ENCODE measurements at places on chromosomes 12 and 14.

GRCh38 chr12:125131958-125132357, 66.7 kb downstream of the AACS start:
- no peak for DNase-seq

DNA sequence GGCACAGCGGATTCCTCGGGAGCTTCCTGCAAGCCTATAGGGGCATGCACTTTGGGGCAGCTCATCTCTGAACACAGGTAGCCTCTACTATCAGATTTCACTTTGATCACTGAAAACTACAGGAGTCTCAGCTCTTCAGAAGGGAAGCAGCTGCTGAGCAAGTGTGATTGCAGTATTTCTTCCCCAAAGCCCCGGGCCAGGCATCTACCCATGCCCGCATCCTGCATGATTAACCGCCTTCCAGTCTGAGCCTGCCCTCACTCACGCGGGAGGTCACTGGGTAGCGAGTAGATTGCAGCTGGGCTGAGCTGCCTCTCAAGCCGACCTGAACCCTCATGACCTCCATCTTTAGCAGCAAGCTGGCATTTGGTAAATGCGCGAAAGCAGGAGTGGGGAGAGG, 334.7 kb downstream of the DPF3 start:
- DNase-seq: no peak

GRCh38 chr14:50036637-50037036, 79.7 kb downstream of the VCPKMT start:
- no peak for DNase-seq

GRCh38 chr14:73476451-73476931, 14.2 kb upstream of the RIOX1 start:
- no peak for DNase-seq

DNA sequence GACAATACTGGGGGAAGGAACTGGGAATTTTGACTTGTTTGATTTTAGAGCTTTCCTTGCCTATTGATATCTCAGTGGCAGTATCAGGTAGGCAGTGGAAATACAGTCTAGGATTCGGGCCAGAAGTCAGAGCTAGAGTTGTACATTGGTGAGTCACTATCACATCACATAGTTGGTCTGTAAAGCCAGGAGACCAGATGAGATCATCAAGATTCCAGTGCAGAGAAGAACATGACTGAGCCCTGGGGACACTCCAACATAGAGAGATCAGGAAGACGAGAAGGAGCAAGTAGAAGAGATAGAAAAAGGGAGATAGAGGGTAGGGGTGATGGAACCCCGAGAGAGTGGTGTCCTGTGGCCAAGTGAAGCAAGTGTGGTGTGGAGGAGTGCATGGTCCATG, 46.6 kb upstream of the NR1H4 start:
- no peak for DNase-seq

GRCh38 chr12:29051221-29051620, 97.9 kb upstream of the FAR2 start:
- DNase-seq: no peak

GRCh38 chr12:8709124-8709830, 11.5 kb downstream of the RIMKLB start:
- no peak for DNase-seq

- no peak for DNase-seq
These were observed 16.4 kb upstream of the IL22 start for GRCh38 chr12:68269779-68270178.

GRCh38 chr14:53567236-53567780, 389.3 kb downstream of the BMP4 start:
- DNase-seq: no peak

GRCh38 chr12:2372735-2373134, 319.9 kb downstream of the CACNA1C start:
- DNase-seq: no peak

- DNase-seq: no peak
These were observed 48.3 kb upstream of the TMEM263 start for GRCh38 chr12:106907411-106907810.

DNA sequence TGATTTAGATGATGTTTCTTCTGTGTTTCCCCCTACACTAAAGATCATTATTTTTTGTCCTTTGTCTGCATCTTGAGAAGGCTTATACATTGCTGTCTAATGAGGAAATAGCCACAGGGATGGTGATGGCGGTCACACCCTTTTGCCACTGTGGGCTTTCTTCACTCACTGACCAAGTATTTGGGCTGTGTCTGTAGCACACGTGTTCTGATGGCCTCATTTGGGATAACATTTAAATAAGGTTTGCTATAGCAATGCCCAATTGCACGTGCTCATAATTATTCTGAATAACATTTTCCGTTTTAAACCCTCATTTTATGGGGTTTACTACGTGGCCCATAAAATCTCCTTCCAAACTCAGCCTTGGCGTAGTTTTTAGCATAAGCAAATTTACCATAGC, 230.3 kb upstream of the PRICKLE1 start:
- no peak for DNase-seq

- DNase-seq: peak; percentile 29
These were observed 74.2 kb upstream of the NAP1L1 start for GRCh38 chr12:76158518-76159321.

GRCh38 chr14:30138567-30138966, 210.9 kb upstream of the PRKD1 start:
- DNase-seq: no peak

GRCh38 chr14:37610945-37611523, 15.6 kb downstream of the TTC6 start:
- DNase-seq: no peak

DNA sequence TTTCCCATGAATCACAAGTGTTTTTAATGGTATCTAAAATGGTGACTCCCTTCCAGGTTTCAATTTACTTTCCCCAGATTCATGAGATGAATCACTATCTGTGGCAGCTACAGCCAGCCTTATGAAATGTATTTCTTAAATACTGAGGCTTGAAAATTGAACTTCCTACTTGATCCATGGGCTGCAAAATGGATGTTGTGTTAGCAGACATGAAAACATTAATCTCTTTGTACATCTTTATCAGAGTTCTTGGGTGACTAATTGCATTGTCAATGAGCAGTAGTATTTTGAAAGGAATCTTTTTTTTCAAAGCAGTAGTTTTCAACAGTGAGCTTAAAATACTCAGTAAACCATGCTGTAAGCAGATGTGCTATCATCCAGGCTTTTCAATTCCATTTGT, 250.8 kb downstream of the SLC6A15 start:
- DNase-seq: no peak

DNA sequence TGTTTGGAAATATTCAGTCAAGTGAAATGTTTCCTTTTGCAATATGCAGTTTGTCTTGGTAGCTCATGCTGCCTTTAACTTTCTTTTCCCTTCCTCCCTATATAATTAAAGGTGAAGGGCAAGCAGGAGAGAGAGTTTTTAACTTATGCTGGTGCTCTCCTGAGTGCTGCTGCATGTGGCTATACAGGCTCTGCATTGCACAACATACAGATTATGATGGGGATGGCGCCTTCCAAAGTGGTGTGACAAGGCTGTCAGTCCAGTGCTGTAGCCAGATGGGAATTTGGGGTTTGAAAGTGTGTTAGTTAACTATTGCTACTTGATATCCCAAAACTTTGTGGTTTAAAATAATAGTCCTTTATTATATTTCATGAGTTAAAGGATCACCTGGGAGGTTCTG, 199.0 kb downstream of the ATP23 start:
- DNase-seq: no peak

- no peak for DNase-seq
These were observed 211.0 kb downstream of the IPO8 start for GRCh38 chr12:30484658-30485057.

DNA sequence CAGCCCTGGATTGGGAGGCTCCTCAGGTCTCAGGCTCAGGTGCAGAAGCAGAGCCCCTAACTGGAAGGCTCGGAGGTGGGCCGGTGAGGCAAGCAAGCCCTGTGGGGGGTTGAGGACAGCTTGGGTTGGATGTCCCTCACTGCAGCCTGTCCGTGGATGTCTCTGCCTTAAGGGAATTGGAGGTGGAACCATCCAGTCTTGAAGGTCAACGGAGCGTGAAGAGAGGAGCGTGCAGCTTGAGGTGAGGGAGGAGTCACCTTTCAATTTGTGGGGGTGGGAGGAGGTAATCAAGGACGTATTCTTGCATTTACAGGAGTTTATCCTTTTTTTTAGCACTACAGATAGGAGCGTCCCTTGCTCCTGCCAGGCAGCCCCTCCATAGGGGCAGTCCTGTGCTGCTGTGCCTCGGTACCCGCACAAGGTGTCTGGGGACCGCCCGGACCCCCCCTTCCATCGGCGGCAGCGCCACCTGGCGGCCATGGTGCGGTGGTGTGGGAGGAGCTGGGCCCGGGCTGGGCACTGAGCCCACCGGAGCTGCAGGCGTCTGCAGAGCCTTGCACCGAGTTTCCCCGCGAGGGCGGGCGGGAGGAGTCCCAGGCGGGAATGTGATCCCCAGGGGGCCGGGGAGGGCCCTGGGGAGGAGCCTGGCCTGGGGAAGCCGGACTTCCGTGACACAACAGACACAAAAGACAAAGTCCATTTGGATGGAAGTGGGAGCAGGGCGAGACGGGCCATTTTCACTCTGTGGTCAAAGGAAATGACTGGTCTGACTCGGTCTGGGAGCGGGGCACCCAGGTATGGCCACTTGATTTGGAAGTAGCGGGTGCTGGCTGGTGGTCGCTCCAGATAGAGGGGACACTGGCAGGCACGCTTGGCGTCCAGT, 864 bp downstream of the DNAJC22 start:
- no peak for DNase-seq

DNA sequence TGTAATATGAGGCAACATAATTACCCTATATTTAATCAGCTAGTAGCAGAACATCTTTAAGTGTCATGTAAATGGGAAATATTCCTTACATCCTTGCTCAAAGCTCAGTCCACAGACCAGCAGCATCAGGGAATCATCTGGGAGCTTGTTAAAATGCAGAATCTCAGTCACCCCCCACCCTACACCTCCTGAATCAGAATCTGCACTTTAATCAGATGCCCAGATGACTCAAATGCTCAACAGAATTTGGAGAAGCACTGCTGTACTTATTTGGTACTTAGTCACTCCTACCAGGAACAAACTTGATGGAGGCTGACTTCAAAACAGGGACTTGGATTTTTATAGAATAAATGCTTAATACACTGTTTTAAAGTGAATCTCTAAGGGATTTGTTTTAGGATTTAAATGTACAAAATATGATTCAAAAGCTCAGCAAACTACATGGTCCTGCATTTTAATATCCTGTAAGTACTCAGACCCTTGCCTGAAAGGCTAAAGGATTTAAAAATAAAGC, 96.5 kb downstream of the ARMH4 start:
- no peak for DNase-seq

Data from activated CD8-positive, alpha-beta memory T cell treated with anti-CD3 and anti-CD28 coated beads for 4 hours (primary cell).